Cerebellar nuclear complex (tissue), 1 donor: ENCODE measurements at places on chromosomes 2 and 18.

DNA sequence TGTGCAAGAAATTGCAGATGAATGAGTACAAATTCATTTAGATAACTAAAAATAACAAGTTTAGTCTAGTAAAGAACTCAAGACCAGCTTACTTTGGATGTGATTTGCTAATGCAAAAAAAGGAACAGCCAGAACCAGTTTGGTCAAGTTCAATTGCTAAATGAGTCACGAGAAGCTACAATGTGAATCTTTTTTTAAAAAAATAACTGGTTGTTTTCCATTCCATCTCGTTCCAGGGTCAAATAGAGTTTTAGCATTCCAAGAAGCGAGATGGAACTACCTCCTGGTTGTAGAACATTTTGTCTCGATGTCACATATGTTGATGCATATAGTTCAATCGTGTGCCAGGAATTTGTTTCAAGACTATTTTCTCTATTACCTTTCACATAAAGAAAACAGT, 65.0 kb upstream of the IKZF2 start:
- DNase-seq: no peak

- no peak for DNase-seq
These were observed 548.9 kb upstream of the CDH2 start for GRCh38 chr18:28725876-28726275.

DNA sequence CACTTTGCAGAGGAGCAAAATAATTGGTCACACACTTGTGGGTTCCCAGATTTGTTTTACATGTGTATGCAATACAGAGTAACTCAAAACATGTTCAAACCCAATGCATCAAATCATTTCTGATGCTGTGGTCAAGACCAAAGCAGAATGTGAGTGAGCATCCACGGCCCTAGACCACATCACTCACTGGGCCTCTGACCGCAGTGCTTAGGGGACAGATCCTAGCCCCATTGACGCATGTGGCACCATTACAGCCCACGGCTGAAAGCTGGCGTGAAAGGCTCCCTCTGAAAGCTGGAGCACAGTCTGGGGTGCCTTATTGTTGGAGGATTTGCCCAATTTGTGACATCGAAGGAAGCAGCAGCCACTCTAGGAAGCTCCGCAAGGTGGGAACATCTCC, 498.8 kb upstream of the TCF4 start:
- no peak for DNase-seq

GRCh38 chr2:46569061-46569560, 89.7 kb downstream of the TMEM247 start:
- no peak for DNase-seq
